ENCODE measurements at places on chromosomes 4 and X. TPM values are rescaled to one million over a fixed set of nuclear protein-coding genes. Genes with fewer than 3 reads are reported as not detected.

GRCh38 chrX:56366901-56367300 lies 134.7 kb downstream of the KLF8 start:
- DNase-seq = no peak

DNA sequence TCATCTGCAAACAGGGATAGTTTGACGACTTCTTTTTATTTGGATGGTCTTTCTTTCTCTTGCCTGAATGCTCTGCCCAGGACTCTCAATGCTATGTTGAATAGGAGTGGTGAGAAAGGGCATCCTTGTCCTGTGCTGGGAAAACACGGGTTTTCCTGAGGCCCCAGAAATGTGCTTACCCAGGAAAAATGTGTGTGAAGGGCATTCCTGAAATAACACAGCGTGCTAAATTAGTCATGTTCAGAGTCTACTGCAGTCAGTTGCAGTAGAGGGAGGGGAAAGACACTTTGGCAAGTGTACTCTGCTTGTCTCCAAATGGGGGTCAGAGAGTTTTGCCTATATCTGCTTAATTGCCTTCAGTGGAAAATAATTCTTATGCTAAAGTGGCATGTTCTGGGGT lies 153.9 kb downstream of the CCNG2 start:
- DNase-seq = no peak

DNA sequence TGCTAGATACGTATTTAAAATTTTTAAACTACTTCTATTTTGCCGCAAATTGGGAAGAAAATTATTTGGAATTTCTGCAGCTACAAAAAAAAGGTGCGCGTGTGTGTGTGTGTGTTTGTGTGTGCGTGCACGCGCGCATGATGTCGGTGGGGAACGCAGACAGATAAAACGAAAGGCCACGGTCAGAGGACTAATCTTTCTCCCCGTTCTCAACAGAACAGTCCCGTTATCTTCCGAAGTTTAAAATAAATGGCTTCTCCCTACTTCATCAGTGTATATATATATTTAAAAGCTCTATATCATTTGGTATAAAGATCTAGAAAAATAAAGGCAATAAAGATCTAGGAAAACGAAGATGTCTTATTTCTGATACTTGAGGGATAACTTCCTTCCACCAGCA lies 1.5 kb downstream of the MGARP start:
- DNase-seq = no peak

- no peak for DNase-seq
These were observed 44.0 kb upstream of the PRKG2 start for GRCh38 chr4:81258841-81259550.

GPR119 gene
- not detected for total RNA-seq

DNA sequence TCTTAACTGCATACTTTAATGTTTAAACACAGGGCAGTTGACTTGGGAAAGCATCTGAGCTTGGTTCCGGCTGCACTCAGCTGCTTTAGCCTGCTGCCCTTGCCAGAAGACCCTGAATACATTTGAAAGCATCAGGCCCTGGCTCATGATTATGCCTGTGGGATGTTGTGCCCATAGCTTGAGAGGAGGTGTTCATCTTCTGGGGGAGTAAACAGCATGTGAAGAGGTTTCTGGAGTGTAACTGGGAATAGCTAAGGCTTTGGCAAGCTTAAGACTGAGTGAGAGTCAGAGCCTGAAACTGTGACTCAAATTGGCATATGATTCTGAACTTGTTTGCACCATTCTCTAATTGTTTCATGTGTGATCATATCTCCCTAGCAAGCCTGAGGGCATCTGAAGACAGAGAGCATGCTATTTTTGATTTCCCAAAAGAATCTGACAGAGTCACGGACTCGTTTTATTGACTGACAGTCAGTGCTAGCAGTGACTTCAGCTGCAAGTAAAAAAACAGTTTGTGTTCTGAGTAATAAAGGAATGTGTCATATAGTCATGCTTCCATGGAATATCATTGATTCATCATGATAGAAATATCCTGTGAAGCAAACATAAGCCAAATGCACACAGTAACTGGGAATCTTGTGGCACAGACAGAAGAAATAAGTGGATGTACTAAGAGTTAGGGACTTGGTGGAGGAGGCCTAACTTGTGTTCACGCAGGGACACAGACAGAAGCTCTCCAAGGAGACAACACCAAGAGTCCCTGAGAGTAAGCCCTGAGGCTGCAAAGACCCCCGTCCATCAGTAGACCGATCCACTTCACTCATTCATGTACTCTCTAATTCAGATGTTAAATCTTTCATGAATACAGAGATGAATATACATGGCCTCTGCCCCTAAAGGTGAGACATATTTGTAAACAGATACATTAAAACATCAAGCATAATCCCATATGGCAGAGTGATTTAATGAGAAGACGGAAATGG lies 100.7 kb downstream of the SYNPO2 start:
- DNase-seq = no peak

IL21 gene
- total RNA-seq = 138 TPM

- DNase-seq = no peak
These were observed 105.6 kb downstream of the CNKSR2 start for GRCh38 chrX:21479695-21480270.

- DNase-seq = no peak
These were observed 24.7 kb downstream of the IL3RA start for GRCh38 chrX:1361275-1361674.

All from activated T-helper 1 cell treated with anti-CD3 and anti-CD28 coated beads, Interleukin-12 subunit alpha, Interleukin-12 subunit beta, Interleukin-2, Interleukin-4 antibody, amounts not matched to agents 30 ng/mL and 10 ng/mL and 1 ng/mL, durations not matched to agents 14 hours and 24 hours and 36 hours (primary cell).